ENCODE measurements at places on chromosomes 6 and 20.
A peak's percentile ranks its signal among the peaks of the same experiment; 100 is the strongest.

- DNase-seq, result no peak
Observed at GRCh38 chr20:60791823-60792222, 460.2 kb upstream of the CDH4 start.

DNA sequence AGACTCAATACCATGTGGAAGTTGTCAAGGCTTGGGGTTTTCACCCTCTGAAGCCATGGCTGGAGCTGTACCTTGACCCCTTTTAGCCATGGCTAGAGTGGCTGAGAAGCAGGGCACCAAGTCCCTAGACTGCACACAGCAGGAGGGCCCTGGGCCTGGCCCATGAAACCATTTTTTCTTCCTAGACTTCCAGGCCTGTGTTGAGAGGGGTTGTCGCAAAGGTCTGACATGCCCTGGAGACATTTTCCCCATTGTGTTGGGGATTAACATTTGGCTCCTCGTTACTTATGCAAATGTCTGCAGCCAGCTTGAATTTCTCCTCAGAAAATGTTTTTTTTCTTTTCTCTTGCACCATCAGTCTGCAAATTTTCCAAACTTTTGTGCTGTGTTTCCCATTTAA lies 196.4 kb downstream of the SLC16A10 start:
- DNase-seq, result no peak

DNA sequence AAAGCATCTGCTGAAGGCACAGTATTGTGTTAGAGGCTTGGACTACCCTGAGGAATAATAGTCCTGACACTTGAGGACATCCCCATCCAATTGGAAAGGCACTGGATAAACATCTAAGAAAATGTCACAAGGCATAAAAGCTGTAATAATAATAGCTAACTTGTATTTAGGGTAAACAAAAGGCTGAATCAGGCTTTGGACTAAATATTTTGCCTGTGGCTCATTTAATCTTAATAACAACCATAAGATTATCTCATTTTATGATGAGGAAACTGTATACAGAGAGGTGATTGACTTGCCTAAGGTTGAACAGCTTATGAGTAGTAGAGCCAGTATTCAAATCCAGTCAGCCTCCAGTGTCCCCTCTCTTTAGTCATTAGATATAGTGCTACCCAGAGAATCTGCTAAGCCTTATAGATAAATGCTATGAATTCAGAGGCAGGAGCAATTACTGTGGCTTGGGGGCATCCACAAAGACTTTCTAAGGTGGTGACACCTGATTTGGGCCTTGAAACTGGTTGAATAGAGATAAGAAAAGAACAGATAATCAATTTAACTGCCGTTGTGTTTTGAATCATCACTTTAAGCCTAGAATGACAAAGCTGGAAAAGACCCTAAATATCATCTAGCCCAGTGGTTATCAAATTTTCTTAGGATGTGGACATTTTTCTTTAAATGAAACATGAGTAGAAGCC lies 7.5 kb upstream of the ZSWIM1 start:
- no peak for DNase-seq

- peak; percentile 1 for DNase-seq
Observed at GRCh38 chr6:155419161-155419560, 36.5 kb downstream of the NOX3 start.

- no peak for DNase-seq
Observed at GRCh38 chr6:74872754-74873476, 332.9 kb downstream of the COL12A1 start.

GRCh38 chr20:50813801-50814200 lies 18.9 kb downstream of the BCAS4 start:
- no peak for DNase-seq

DNA sequence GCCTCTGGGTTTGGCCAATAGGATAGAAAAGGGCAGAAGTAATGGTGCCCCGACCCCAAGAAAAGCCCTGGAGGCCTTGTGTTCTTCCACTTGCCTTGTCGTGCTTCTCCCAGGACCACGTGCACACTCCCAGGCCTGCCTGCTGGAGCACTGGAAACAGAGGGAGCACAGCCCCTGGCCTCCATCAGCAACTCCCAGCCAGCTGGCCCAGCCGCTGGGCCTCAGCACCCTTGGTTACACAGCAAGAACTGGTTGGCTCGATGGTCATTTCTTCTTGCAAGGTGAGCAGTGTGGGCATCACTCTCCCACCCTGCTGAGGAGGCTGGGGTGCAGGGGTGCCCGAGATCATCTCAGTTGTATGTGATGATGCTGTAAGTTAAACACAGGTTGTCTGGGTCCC lies 69.2 kb upstream of the CST7 start:
- no peak for DNase-seq

DNA sequence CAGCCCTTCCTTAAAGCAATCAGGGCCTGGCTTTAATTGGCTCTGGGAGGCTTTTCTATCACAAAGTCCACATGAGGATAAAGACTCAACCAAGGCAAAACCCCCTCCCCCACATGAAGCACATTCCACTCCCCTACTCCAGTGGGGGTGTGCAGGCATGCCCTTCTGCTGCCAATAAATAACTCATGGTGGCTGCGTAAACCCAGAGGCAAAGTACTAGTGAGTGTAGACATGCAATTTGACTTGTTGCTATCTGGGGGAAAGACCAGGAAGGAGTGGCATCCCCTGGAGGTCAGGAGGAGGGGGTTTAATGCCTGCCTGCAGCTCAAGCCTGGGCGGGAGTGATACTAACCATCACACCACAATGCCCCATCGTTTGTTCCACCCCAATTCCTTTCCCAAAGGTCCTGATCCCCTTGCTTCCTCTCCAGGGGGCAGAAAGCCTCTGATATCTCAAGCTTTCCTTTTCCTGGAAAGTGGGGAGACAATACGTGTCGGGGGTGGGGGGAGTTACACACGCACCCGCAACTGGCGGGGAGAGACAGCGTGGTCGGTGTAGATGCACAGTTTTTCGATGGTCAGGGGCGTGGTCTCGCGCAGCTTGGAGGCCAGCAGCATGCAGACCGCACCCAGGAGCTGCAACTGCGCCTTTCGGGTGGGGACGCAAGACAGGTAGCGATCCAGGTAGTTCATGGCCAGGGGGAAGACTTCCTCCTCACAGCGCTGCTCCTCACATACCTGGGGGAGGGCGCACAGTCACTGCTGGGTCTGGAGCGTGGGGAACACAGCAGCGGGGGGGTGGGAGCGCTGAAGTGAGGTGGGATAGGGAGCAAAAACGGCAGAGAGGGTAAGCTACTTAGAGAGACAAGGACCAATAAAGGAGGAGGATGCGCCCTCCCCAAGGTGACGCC lies 1.5 kb downstream of the CCND3 start:
- peak; percentile 19 for DNase-seq

GRCh38 chr6:159093609-159094443 lies 49.0 kb upstream of the TAGAP start:
- peak; percentile 74 for DNase-seq

- DNase-seq, result no peak
Observed at GRCh38 chr20:2227861-2228260, 67.9 kb upstream of the TGM3 start.

DNA sequence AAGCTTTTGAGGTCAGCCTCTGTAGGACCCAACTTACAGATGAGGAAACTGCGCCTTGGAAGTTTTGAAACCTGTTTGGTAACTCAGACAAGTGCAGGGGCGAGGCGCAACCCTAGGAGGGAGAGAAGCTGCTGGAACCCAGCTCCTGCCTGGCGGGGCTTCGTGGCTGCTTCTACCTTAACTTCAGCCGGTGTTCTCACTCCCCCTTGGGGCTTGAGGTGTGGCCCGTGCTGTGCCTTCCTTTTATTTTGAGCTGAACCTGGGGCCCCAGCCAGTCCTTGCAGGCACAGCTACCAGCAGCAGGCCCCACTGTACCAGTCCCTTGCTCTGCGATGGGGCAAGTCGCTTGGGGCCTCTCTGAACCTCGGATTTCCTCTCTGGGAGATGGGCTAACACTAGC lies 12.0 kb downstream of the RBM38 start:
- no peak for DNase-seq

- no peak for DNase-seq
Observed at GRCh38 chr6:1325461-1326309, 13.8 kb downstream of the FOXQ1 start.
